ENCODE measurements at places on chromosomes 3 and 15.

DNA sequence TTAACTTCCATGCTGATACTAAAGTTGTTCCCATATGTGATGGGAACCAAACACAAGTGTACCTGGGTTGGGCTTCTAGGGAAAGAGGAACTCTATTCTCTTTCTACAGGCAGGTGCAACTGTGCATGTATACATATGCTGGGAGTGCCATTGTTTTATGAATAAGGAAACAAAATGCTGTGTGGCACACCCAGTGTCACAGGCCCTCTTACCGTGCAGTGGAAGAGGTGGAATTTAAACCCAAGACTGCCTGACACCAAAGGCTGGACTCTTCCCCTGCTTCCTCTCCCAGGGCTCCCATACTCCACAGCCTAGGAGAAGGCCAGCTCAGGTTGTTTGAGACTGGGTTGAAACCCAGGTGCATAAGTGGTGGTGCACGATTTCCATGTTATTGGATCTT lies 1.9 kb upstream of the FETUB start:
- no peak for DNase-seq

DNA sequence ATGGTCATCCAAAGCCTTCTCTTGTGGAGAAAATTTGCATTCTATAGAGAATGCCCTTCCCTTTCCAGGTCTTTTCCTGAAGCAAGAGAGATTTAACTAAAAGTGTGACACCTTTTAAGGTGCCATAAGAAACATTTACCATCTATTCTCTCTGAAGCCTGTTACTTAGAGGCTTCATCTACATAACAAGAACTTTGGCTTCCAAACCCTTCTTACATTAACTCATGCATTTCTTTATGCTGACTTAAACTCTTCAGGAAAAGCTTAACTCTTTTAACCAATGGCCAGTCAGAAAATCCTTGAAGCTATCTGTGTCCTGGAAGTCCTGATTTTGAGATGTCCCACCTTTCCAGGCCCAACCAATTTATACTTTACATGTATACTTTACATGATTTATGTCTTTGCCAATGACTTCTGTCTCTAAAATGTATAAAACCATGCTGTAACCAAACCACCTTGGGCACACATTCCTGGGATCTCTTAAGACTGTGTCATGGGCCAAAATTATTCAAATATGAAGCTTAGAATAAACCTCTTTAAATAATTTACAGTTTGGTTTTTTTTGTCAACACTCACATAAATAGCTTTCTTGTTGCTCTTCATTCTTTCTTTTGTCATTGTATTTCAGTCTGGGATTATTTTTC lies 472.6 kb upstream of the NECTIN3 start:
- DNase-seq: no peak

- DNase-seq: no peak
These were observed 65.6 kb upstream of the NEDD4 start for GRCh38 chr15:56058986-56059385.

- DNase-seq: no peak
These were observed 130.5 kb downstream of the TNIK start for GRCh38 chr3:171329746-171330145.

GRCh38 chr15:31974154-31974794 lies 56.0 kb upstream of the CHRNA7 start:
- no peak for DNase-seq

GRCh38 chr15:63335543-63336240 lies 46.0 kb downstream of the CA12 start:
- no peak for DNase-seq

DNA sequence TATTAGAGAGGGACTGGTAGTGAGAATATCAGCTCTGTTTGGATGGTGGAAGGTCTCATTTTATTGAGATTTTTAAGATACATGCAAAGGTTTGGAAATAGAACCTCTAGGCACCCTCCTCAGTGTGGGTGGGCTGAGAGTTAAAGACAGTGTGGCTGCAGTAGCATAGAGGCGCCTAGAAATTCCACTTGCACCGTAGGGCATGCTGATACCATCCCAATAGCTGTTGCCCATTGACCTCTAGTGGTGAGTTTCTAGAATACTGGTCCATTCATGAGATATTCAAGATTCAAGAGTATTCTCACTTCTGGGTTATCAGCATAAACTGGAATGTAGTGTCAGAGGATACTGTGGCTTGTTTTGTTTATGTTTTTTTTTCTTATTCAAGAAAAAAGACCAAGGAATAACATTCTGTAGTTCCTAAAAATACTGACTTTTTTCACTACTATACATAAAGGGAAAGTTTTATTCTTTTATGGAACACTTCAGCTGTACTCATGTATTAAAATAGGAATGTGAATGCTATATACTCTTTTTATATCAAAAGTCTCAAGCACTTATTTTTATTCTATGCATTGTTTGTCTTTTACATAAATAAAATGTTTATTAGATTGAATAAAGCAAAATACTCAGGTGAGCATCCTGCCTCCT lies 87.2 kb downstream of the TGFBR2 start:
- peak; percentile 42 for DNase-seq

DNA sequence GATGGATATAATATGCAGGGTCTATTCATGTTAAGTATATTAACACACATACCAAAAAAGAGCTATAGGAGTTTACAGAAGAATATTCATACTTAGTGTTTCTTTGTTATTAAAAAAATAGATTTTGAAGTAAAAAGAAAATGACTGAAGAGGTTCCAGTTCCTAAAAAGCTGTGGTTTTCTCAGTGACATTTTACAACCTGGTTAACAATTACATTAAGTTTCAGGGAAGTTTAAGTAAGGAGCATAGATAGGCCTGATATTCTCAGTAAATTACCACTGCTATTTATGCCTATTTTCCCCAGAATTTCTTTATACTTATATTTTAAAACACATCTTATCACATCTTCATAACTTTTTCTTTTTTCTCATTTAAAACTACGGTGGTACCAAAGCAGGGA lies 43.6 kb upstream of the SPTSSB start:
- no peak for DNase-seq

DNA sequence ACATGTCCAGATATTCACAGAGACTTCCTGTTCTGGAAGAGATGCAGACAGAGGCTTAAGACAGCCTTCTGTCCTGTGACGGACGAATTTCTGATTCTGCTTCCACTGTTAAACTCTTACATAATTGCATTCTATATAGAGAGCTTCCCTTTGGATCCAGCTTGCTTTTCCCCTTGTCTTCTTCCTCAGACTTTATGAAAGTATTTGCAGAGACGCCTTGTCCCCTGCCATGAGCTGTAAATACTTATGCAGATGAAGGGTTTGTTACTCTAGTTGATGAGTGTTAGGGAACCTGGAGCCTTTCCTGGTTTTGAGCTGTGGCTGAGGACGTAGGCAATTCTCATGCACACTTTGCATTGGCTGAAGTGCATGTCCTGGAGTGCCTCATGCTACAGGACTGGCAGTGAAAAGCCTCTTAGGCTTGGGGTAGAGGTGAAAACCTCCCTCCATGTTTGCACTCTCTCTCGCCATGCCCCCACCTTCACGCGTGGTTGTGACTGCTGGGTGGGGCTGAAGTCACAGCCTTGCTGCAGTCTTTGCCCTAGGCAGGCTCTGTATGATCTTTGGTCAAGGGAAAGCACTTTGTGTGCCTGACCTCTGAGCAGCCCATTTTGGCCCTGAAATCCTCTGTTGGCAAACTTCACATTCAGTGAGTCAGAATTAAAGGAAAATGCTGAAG lies 286.6 kb downstream of the PTPRG start:
- peak; percentile 64 for DNase-seq

GRCh38 chr15:64865126-64865997 lies 23.6 kb downstream of the PLEKHO2 start:
- DNase-seq: no peak

GRCh38 chr15:91291673-91292072 lies 191.6 kb downstream of the SV2B start:
- no peak for DNase-seq

Data from tibial nerve (tissue), 4 donors.